Stimulated activated CD4-positive, alpha-beta T cell treated with anti-CD3 and anti-CD28 coated beads, TNF-alpha, amount 100 ng/mL, for 1 hour (primary cell): ENCODE measurements at places on chromosomes 5 and 9.

GRCh38 chr9:122134822-122135528 lies 24.6 kb downstream of the NDUFA8 start:
- DNase-seq, result no peak

- no peak for DNase-seq
Measured at GRCh38 chr5:154850255-154851062, at the start of gene FAXDC2. TSS of gene FAXDC2 (minus strand) at chr5:154850603. CDS start at chr5:154838178, 12,425 bp downstream.

DNA sequence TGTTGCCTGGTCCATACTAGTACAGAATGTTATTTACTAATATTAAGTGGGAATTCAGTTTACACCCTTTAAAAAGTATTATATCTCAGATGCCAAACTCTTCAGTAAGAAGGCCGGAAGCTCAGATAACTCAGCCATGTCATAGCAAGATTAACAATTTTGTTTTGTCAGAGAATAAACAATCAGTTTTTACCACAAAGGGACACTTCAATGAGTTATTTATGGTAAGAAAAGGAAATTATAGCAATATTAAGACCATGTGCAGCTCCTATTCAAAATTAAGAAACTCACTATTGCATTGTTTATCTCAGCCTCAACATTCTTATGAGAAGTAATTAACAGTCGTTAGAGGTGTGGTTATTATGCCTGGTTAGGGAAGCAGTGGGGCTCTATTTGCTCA lies 13.1 kb upstream of the ARL15 start:
- no peak for DNase-seq

- DNase-seq, result no peak
Measured at GRCh38 chr5:36251218-36251617, 9.5 kb upstream of the NADK2 start.

GRCh38 chr9:19209188-19209587 lies 21.3 kb upstream of the DENND4C start:
- no peak for DNase-seq

GRCh38 chr9:78261403-78262001 lies 25.6 kb downstream of the CEP78 start:
- DNase-seq, result no peak

DNA sequence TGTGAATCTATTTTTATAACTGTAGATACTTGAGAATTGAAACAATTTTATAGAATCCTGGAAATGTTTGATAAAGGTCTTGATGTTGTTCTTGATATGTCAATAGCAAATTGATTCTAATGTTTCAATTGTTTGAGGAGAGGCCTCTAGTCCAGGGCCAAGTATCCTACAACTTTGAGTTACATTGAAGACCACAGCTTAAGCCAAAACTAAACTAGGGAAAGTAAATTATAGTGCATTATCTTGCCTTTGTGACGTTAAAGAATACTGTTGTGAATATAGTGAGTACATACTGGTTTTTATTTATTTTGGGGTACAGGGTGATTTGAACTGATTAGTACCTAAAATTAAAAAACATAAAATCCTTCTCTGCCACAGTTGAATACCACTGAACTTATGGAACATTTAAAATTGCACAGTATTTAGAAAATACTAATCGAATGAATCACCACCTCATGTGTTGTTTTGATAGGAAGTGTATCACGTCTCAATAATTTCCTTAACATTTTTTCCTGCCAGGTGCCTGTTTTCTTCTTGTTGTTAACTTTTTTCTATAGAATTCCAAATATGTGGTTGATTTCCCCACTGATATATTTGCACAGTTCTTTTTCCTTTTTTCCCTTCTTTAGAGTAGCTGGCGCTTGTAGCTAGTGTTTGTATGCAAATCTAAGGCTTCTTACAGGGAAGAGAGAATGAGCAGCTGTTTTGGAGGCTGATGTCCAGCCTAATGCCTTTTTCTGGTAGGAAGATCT lies 12.5 kb downstream of the ARHGEF28 start:
- no peak for DNase-seq
